ENCODE measurements at places on chromosomes 12 and 14.

DNA sequence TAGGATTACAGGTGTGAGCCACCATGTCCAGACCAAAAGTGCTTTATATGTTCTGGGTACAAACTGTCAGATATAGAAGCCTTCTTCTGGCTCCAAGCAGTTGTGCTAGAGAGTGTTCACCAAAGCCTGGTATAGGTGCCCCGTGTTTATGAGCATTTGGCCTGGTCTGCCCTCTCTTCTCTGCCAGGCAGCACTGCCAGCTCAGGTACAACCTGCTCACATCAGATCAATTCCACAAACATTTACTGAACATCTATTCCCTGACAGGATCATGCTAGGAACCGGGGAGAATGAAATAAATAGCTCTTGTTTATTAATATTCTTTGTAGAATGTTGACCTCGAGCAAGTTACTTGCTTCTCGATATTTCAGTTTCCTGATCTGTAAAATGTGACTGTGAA, 20.0 kb upstream of the SOCS2 start:
- DNase-seq: no peak

GRCh38 chr12:6049587-6049986, 74.9 kb downstream of the VWF start:
- DNase-seq: no peak

DNA sequence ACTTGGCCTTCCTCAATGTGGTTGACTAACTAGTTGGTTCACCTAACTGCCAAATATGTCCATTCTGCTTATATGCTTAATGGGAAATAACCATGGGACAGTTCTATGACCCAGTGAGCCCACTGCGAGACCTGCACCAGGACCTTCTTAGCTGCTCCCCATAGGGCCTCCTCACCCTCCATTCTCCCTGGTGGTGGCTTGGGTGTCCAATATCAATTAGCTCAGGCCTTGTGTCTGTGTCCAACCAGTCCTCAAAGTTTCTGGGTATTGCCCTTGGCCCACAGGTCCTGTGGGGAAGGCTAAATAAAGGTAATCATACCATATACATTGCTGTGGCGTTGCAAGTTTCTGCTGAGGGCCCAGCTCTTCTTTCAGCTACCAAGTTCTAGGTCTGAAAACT, 228.2 kb downstream of the PCNX1 start:
- DNase-seq: no peak

DNA sequence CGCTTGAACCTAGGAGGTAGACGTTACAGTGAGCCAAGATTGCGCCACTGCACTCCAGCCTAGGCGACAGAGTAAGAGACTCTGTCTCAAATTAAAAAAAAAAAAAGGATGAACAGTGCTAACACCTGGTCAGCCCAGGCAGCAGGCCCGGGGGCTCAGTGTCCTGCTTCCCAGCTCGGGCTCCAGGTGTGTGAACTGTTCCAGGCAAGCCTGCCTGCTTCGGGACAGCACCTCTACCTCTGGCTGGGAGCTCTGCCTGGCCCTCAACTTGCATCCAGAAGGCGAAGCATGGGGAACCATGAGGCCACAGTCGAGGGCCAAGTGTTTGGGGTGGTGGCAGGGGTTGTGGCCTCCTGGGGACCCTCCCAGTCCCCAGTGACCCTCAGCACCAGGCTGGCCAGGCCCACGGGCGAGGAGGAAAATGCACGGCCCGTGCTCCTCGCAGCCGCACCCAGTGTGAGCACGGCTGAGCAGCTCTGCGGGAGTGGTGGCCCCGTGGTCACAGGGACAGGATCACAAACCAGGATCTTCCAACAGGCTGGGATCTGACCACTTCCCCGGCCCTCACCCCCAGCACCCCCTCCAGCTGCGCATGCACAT, 15.5 kb downstream of the CDCA4 start:
- DNase-seq: no peak

DNA sequence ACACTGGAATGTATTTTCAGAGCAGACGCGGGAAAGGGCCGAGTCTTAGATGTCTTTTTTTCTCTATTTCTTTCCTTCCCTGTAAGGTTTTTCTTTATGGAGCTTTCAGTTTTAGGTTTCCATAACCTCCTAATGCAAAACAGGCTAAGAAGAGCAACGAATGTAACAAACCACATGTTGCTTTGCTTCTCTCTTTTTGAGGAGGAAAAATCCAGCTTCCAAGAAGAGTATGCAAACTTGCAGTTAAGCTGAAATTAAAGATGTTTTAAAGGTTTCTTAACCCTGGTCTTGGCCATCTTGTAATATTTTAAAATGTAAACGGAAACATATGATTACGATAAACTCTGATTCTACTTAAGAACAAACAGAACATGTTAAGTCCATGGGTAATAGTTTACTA, 86.9 kb downstream of the PRICKLE1 start:
- DNase-seq: no peak

DNA sequence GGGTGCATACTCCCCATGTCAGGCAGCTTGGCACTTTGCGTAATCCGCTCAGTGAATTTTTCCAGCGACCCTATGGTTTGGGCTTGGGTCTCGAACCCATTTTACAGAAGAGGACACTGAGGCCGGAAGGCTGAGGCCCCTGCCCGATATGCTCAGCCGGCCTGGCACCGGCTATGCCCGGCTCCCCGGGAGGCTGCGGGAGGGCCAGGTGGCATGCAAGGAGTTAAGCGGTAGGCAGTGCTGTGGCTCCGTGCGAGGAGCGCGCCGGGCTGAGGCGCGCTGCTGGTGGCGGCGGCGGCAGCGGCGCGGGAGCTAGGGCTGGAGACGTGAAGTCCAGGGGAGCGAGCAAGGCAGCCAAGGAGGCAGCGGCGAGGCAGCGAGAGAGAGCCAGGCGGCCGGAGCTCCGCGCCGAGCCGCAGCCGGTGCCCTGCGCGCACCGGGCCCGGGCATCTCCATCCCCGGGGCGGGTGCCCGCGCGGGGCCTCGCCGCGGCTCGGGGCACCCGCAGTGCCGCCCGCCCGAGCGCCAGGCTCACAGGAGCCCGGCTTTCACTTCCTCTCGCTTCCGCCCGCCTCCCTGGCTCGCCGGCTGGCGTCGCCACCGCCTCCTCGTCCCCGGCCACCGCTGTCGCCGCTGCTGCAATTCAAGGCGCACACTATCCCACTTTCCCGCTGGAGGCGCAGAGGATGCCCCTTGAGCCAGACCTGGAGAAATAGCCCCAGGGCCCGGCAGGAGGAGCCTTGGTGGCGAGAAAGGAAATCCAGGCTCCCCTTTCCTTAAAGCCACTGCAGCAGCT, at the start of gene WSCD2:
Gene WSCD2, plus strand, starts transcription at position 272 of the 796 bp plus-strand sequence. CDS start 66,545 bp downstream, outside the sequence.
- DNase-seq: peak; percentile 70

DNA sequence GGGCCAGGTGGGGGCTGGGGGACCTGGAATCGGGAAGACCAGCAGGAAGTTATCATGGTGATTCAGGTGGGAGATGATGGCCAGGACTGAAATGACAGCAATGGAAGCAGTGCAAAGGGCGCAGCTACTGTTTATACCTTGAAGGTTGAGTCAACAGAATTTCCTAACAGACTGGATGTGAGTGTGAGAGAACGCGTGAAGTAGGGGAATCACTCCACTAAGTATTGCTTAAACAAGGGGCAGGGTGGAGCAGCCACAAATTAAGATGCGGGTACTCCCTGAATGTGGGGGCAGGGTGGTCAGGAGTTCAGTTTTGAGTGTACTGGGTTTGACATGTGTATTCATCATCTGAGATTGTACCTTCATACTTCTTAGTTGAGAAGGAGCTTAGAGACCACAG, 45.1 kb downstream of the MYF5 start:
- DNase-seq: no peak

GRCh38 chr14:90658541-90658967, 157.7 kb downstream of the TTC7B start:
- DNase-seq: no peak

DNA sequence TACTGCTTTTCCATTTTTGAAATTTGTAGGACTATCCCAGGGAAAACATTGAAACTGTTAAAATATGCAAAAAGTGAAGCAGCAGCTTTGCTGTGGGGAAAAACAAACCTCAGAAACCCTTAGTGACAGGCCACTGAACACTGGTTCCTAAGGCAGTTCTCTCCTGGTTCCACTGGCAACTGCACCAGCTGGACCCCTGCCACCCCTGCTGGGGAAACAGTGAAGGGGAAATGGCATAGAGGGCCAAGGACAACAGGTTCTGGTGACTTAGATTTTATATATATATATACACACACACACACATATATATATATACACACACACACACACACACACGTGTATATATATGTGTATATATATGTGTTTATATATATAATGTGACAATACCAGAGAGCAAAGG, 16.2 kb upstream of the KRT7 start:
- DNase-seq: no peak

- DNase-seq: peak; percentile 67
Measured at GRCh38 chr14:24232121-24232644, at the start of gene NEDD8. NEDD8 (minus strand) TSS chr14:24232367; CDS start chr14:24232267, 100 bp downstream.

GRCh38 chr12:49537231-49537751, 1.5 kb upstream of the KCNH3 start:
- DNase-seq: no peak

DNA sequence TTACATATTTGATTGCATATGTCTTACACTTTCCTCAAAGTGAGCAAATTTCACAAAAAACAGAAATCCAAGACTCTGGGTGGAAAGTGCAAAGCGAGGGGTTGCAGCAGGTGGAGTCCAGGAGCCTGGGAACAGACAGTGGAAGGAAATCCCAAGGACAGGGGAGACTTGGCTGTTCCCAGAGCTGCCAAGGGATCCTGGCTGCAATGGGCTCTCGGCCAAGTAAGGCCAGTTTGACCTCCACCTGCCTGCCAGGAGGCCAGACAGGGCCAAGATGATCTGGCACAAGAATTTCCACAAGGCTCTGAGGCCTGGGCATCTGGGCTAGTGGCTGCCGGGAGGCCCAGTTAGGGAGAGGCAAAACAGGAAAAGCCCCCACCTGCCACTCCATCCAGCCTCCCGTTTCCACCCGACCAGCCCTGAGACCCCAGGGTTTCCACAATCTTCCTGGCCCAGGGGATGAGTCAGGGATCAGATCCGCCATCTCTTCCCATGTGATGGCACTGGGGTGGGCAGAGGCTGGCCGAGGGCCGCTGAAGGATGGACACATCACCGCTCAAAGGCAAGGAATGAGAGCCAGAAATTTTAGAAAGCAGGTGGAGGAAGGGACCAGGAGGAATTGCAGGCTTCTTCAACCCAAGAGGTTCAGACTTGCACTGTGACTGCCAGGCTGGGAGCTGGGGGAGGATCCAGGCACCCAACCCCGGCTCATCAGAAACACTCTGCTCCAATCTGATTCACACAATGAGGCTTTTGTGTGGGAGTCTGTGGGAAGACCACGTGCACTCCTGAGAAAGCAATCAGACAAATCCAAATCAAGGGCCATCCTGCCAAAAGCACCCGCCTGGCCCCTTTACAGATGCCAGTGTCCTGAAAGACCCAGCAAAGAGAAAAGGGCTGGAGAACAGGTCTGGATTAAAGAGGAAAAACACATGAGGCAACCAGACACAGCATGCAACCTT, 16.3 kb downstream of the SCARB1 start:
- peak; percentile 29 for DNase-seq

- DNase-seq: no peak
Measured at GRCh38 chr14:53354336-53354735, 201.2 kb upstream of the DDHD1 start.

- no peak for DNase-seq
Measured at GRCh38 chr14:81766321-81766915, 232.8 kb upstream of the SEL1L start.

- no peak for DNase-seq
Measured at GRCh38 chr12:17159506-17160300, 553.7 kb upstream of the LMO3 start.

- no peak for DNase-seq
Measured at GRCh38 chr14:50116966-50117365, 594 bp upstream of the VCPKMT start.

DNA sequence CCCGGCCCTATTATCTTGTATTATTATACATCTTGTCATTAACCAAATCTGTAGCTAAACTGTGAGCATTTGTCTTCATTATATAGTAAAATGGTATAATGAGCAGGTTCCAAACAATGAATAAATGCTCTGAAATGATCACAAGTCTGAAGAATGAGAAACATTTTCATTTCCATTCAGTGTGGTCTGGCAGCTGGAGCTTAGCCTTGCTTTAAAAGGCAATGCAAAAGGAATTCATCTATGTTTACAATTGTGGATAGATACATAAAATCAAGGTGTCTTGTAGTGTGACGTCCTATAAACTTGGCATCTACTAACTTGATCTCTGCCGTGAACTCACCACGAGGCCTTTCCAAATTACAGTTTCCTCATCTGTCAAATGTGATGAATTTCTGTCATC, 168.3 kb downstream of the RMST start:
- no peak for DNase-seq

DNA sequence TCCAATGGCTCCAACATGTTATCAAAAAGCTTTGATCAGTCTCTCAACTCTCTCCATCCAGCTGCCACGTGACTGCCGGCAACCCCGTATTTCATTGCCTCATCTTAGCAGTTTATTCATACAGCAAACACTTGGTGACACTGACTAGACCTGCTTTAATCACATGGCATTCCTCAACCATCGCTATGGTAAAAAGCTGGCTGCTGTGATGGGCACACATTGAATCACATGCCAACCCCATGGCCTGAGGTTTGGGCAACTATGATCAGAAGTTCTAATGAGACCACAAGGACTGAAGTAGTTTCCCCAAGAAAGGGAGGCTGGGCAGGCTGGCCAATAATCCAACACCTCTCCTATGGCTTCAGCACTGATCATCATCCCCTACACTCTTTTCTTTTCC, 40.6 kb upstream of the TAS2R42 start:
- no peak for DNase-seq

GRCh38 chr12:61871485-61871810, 388.8 kb upstream of the USP15 start:
- no peak for DNase-seq

- DNase-seq: no peak
Measured at GRCh38 chr12:120131116-120131515, 14.6 kb upstream of the RAB35 start.

GRCh38 chr14:55881577-55882241, 236.5 kb upstream of the PELI2 start:
- no peak for DNase-seq

DNA sequence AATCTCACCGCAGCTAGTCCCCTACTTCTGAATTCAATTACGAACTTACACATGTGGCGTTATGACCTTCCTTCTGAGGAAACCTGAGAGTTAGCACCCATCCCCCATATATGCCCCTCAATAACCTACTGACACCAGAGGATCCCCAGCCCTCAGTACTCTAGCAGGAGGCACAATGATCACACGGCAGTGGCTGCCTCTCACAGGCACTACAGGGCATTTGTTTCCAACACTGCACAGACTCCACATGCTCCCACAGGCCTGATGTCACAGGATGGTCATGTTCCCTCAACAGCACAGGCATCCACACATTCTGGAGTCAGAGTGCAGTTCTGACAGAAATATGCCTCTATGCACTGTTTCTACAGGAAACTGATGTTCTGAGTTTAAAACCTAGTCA, 17.4 kb downstream of the PPP1CC start:
- no peak for DNase-seq

GRCh38 chr12:24143928-24144327, 194.5 kb upstream of the SOX5 start:
- DNase-seq: no peak

DNA sequence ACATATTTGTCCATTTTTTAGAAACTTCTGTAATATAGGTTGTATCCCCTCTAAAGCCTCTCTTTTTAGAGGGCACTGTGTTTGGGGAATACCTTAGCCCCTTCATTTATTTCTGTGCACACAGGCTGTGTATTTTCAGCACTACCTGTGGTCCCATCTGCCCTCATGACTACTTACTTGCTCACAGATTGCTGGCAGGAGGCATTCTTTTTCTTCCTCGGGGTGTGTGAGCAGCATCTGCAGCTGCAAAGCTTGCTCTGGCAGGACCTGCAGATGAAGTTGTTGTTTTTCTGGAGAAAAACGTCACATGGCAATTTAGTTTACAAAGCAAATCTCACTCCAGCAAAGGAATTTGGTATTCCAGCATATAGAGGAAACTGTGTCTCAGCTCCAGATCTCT, 24.3 kb downstream of the ANG start:
- DNase-seq: no peak
